ENCODE measurements at places on chromosomes 1 and 21.

DNA sequence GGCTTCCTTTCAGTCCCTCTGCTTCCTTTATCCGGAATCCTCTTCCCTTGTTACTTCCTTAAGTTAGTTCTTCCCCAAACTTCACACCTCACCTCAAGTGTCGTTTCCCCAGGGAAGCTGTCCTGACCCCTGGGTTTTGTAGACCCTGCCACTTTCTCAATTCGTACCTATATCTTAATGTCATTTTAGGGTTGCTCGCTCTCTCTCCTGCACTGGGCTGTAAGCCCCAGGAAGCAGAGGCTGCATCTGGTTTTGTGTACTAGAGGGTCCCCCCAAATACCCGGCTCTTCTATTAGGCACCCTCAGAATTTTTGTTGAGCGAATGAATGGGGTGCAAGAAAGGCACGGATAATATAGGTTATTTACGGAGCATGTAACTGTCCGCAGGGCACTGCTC lies 603 bp upstream of the OPRD1 start:
- no peak for DNase-seq

GRCh38 chr1:93253516-93253915 lies 73.0 kb downstream of the CCDC18 start:
- DNase-seq = no peak

- DNase-seq = no peak
Observed at GRCh38 chr1:220239966-220240365, 32.3 kb downstream of the RAB3GAP2 start.

GRCh38 chr1:51997974-51998382 lies 7.5 kb upstream of the RAB3B start:
- no peak for DNase-seq

GRCh38 chr1:207868251-207868773 lies 42.6 kb downstream of the CD34 start:
- no peak for DNase-seq

DNA sequence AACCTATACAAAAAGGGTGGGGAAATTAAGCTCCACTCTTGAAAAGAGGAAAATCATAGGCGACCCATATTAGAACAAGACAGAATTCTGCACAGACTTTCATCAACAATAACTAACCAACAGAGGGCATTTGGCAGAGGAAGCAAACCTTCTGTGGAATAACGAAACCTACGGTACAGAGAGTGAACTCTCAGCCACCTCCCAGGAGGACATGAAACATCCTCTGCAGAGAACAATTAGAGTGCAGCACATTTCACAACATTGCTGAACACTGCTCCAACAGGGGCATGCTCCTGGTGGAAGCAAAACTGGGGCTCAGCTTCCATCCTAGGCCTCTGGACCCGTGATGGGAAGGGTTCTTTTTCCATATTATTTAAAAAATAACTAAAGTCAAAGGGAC lies 110.9 kb downstream of the KCNJ15 start:
- no peak for DNase-seq

GRCh38 chr1:7704214-7705047 lies 66.7 kb upstream of the VAMP3 start:
- DNase-seq = peak; percentile 80

Measured in stimulated activated CD4-positive, alpha-beta T cell treated with anti-CD3 and anti-CD28 coated beads, Interleukin-12 subunit alpha, Interleukin-12 subunit beta, amount 100 ng/mL, for 24 hours (primary cell).